Posterior vena cava (tissue), 2 donors: ENCODE measurements at places on chromosomes 7 and 10.

GRCh38 chr7:45347804-45348203, 190.2 kb downstream of the RAMP3 start:
- DNase-seq: no peak

DNA sequence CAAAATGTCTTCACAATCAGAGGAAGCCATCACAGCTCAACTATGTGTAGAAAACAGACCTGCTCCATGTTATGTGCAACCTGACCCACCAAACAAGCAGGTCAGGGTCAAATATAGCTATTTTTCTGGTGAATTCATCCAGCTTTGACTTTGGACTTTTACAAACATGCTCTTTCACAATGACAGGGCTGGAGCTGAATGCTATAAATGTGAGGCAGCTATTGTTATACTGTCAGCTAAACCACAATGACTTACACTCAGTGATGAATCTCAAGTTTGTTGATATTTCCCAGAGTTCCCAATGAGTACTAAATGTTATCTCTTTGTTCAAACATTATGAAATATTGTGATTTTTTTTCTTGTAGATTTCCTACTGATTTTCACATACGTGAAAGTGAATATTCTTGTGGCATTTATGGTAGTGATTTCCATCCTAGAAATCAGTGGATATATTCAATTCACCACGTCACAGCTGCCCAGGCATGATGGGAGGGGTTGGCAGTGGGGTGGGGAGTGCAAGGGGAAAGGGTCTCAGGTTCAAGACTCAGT, 2.5 kb upstream of the ITIH2 start:
- no peak for DNase-seq

DNA sequence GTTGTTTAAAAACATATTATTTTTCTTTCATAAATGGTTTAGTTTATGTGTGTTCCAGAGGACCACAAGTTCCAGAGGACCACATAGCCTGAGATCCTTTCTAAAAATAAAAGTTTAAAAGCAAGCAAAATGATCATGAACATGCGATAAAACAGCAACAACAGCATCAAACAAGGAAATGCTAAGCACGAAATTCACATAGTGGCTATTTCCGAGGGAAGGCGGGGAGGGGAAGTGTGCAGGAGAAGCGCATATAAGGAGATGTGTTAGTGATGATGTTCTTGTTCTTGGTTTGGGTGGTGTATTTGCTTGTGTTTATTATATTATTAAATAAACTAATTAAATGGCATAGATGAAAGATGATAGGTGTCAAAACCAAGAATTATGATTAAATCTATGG, 1.2 kb downstream of the TBATA start:
- DNase-seq: no peak

DNA sequence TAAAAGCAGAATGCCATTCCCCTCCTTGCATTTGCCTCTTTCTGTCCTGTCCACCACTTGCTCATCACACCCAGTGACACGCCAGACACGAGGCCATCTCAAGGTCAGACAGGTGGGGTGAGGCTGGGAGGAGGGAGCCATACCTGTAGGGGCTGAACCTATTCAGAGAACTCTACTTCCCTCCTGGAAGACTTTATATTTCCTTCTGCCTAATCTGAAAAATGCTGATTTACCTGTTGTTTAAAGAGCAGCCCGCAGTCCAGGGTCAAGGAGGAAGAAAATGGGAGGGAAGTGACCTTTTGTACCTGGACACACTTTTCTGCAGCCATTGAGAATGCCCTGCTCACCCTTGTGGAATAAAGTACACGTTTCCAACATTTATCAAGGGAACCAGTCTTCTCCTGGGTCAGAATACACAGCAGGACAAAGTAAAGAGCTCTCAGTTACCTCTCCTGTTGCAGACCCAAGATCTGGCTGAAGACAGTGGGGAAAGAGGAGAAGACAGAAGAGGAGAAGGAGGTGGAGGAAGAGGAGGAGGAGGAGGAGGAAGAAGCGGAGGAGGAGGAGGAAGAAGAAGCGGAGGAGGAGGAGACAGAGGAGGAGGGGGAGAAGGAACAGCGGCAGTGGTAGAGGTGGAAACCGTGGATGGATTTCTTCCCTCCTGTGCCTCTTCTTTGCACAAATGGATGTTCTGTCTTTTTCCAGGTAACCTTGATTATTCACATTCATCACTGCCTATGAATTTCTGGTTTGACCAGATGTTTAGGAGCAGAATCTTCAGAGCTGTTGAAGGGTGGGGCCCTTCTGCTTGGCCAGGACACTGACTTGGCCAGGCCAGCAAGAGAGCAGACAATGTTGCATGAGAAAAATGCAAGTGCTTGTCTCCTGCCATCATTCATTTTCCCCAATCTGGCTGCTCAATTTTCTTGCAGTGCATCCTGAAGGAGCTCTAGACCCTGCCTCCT, 1.2 kb upstream of the BLNK start:
- DNase-seq: no peak
